ENCODE measurements at places on chromosomes 5 and 9.

DNA sequence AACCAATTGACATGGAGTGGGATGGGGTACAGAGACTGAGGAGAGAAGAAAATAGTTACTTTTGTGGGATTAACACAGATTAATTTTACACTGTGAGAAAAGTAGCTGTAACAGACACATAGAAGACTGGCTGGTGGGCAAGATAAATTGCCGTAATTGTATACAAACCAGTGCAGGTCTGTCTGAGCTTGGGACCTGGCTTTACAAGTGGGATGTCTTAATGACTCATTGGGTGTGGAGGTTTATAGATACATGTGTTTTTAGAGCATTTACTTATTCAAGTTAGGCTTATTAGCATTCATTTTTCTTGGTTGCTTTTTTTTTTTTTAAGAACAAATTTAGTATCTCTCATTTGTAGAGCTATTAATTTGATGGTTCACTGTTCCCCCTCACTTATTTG is 37.5 kb downstream of the SLC44A1 start:
- no peak for DNase-seq

DNA sequence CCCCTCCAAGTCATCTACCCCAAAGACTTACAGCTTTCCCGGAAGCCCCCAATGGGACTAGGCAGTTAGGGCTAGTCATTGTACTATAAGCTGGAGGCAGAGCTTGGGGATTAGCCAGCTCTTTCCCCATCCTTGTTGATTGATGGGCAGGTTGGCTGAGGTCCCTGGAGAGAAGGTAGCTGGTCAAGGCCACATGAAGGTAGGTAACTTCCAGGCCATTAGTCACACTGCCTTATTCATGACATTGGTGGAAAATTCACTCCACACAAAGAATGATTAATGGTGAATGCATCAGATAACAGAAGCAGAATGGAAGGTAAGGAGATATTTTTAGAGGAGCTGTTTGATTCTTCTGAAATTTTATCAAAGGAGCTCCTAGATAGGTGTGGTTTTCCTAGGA is 49.5 kb upstream of the TGFBR1 start:
- DNase-seq: peak; percentile 16

GRCh38 chr9:113322671-113323070 is 17.4 kb downstream of the WDR31 start:
- DNase-seq: no peak

DNA sequence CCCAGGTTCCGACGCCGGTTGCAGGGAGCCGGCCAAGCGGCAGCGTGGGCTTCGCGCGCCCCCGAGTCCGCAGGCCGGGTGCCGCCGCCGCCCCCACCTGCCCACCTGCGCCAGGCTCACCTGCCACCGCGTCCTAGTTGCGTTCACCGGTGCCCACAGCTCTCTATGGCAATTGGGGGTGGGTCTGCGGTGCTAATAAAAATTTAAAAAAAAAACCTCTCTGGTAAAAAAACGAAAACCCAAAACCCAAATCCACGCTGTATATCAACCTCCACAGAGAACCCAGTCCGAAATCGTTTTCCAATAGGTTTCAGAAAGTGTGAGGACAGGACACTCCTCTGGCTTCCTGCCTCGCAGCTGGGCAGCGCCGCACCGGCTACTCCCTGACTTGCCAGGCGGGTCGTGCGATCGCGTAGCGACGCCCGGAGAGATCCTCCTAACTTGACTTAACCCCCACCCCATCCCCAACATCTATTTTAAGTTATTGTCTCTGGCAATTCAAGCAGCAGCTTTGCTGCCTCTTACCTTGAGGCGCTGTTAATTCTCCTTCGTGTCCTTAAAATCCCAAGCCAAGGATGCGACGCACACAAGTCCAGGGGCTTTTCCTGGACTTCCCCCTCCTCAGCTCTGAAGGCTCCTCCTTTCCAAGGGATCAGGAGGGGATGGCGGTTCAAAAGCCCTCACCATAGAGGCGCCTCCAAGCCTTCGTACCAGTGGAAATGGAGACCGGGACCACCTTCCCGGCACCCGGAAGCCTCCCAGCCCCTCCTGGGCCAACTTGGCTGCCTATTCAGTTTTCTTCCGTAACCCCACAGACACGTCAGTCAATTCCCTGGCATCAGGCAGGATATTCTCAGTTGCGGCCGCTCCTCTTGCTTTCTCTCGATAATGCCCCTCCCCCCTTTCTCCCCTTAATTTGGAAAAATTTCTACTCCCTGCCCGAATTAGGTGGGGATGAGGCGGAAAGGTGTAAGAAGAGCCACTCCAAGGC is 1639.4 kb upstream of the C9orf72 start:
- no peak for DNase-seq

DNA sequence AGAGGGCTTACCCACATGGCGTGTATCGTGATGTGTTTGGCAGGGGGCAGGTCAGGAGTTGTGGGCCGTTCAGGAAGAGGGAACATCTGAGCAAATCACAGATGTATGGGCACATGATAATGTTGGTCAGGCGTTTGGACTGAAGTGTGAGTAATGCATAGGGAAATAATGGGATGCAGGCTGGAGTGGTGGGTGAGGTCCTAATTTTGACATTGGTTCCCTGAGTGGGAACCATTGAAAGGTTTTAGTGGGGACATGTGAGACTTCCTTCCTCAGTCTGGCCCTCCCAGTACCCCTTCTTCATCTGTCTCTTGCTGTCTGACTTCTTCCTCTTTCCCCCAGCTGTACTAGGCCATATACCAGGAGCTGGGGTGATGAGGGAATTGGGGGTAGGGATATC is 7.6 kb downstream of the OTULIN start:
- DNase-seq: no peak

GRCh38 chr9:127589955-127590370 is 22.1 kb upstream of the STXBP1 start:
- DNase-seq: peak; percentile 84

DNA sequence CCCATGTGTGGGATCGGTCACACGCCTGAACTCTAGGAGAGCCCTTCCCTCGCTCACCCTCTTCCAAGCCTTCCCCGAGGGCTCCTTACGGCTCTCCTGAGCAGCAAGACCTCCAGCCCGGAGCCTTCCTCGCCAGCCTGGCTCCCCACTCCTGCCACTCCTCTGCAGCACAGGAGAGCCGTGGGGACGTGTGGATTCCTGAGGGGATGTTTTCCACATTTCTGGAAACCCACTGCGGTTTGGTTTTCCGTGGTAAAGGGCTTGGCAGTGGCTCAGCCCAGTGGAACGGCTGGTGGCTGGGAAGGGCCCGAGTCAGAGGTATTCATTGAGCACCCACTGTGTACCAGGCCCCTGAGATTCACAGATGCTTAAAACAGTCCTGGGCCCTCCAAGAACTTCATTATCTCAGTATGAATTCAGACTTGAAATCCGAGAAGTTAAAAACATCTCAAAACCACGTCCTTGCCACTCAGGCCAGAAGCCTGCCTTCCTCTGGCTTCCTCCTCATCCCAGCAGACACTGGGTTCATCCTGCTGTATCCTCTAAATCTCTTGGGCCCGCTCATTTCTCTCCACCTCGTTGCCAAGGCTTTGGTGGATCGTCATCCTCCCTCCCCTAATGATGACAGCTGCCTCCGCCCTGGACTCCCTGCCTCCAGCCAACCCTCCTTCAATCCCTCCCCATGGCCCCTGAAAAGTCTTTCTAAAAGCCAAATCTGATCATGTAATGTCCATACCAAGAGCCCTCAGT is 109.6 kb downstream of the FGF18 start:
- DNase-seq: no peak

DNA sequence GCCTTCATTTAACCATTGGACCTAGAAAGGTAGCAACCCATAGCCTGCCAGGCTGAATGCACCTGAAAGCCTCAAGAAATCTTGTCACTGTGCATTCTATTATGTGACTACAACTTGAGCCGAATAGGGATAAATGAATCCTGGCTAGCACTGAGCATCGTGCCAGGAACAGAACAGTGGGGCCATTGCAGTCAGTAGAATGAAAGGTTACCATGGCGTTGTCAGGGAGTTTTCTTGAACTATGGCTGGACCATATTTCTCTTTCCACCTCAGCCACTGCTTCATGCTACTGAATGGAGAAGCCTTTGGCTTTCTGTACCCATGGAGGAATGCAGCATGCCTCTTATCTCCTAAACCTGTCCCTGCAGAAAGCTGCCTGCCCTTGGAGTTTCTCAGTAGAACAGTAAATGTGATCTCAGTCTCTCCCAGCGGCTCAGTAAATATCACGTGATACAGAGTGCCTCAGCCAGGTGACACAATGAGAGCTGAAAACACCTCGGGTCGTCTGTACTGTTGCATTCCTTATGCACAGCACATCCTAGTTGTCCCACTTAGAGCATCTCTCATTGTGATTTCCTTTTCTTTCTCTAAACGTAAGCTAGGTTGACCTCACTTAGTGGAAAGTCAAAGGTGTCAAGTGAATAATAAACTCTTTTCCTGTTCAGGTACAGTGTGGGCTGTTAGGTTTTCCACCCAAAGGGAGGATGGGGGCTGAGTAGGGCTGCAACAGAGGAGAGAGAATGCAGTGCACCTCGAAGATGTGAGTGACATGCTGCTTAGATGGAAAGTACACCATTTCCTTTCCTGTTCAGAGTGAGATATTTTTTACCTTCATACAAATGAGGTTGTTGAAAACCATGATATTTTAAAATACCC is 115.3 kb downstream of the MACIR start:
- no peak for DNase-seq

GRCh38 chr9:34562135-34562745 is 27.3 kb downstream of the CNTFR start:
- DNase-seq: no peak

GRCh38 chr5:175814691-175815090 is 56.7 kb upstream of the CPLX2 start:
- peak; percentile 30 for DNase-seq

- DNase-seq: peak; percentile 34
Observed at GRCh38 chr9:114988962-114989599, 58.7 kb upstream of the TNFSF8 start.

- no peak for DNase-seq
Observed at GRCh38 chr9:114210136-114210535, 54.8 kb downstream of the COL27A1 start.

- no peak for DNase-seq
Observed at GRCh38 chr5:98977723-98978122, 48.9 kb upstream of the CHD1 start.

GRCh38 chr5:140821375-140822280 is at the start of gene PCDHA5:
Gene PCDHA5, plus strand, starts transcription at chr5:140821613.
- DNase-seq: no peak

DNA sequence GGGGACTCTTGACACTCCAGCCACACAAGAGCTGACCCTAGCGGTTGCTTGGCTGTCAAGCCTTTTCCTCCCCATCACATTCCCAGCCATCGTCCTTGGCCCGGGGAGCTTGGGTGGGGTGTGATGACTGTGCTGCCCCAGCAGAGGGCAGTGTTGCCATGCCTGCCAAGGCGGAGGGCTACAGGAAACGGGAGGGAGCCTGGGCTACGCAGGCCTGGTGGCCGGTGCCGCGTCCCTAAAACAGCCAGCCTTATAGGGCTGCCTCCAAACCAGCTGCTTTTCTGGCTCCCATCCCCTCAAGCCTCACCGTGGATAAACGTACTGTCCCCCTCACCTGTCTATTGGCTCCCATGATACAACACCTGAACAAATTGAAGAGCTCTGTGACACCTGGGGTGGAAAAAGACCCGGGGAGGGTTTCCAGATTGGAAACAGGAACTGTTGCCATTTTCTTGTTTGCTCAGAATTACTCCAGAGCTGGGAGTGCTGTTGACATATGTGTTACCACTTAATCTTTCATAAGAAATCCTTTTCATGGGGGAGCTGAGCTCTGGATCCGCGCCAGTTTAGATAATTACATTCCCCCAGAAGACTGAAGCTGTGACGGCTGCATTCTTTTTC is 72.8 kb upstream of the ASTN2 start:
- peak; percentile 76 for DNase-seq

GRCh38 chr9:14989811-14990210 is 79.6 kb upstream of the FREM1 start:
- no peak for DNase-seq

DNA sequence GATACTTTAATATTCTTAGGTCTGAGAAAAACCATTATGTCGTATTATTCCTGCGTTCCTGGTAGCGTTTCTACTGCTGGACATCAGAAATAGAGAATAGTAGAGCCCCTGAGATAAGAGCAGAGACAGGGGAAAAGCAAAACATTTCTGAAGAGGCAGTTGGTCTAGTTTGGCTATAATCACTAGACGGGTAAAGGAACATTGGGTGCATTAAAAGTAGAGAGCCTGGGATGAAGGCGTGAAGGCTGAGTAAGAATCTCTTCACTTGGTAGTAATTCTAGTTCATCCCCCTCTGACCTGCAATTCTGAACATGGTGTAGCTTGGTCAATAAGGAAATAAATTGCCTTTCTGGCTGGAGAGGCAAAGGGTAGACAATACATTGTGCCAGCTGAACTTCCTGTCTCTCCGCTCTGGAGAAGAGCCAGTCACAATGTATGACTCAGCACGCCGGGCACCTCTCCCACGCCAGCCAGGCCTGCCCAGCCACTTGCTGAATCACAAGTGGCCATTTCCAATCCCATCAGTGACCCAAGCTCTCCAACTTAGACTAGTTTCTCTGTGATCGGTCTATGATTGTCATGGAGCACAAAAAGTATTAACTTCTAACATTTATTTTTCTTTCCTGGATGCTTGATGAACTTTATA is 75.4 kb downstream of the STK32A start:
- peak; percentile 80 for DNase-seq

DNA sequence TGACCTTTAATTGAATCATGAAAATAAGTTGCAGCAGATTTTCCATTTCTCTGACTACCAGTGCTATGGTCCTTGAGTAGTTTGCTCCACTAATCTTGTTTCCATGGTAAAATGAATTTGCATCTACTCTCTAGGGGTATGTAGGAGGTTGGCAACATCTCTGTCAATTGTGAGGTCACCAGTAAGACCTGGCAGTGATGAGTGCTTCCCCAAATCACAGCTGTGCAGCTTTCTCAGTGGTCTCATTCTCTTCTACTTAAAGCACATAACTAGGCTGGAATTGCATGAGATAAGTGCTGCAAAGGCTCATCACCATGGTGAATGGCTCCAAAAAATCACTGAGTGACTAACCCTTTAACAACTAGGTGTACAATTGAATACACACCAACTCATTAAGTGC is 36.3 kb downstream of the ADAMTS19 start:
- no peak for DNase-seq

- no peak for DNase-seq
Observed at GRCh38 chr9:111161015-111161415, 122.7 kb upstream of the LPAR1 start.

DNA sequence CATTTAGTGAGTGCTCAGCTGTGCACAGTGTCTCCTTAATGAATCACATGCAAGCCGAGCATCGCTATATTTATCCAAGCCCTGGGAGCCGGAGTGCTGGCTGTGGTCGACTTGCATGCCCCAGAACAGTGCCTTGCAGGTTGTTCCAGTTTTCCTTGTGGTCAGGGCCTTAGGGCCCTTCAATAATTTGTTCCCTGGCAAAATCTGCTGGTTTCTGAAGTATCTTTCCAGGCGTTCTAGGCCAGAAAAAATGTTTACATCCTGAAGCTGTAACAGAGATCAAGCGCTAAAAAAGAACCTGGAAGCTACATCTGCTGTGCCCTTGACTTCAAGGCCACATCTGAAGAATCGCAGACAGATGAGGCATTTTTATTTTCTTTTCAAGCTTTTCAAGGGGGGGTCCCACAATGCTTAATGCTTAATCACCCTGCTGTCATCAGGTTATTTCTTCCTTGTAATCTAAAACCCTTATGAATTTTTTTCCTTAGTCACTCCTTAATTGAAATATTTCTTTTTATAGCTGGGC is 105.8 kb downstream of the DOCK2 start:
- DNase-seq: no peak

- DNase-seq: no peak
Observed at GRCh38 chr9:126752881-126753670, 51.8 kb upstream of the ZBTB43 start.
